ENCODE measurements at places on chromosomes 6 and 20.

DNA sequence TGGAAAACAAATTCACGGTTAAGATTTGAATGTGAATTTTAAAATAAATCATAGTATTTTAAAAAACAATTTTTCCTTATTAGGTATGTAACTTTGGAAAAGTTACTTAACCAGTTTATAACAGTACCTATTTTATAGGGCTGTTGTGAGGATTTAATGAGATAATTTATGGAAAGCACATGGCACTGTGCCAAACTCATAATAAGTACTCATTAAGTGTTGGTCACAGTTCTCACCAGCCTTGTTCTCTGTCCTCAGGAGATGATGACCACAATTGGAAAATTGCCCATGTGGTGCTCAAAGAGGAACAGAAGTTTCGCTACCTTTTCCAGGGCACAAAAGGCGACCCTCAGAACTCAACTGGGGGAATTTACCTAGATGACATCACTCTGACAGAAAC lies 39.6 kb downstream of the MEP1A start:
- no peak for DNase-seq

DNA sequence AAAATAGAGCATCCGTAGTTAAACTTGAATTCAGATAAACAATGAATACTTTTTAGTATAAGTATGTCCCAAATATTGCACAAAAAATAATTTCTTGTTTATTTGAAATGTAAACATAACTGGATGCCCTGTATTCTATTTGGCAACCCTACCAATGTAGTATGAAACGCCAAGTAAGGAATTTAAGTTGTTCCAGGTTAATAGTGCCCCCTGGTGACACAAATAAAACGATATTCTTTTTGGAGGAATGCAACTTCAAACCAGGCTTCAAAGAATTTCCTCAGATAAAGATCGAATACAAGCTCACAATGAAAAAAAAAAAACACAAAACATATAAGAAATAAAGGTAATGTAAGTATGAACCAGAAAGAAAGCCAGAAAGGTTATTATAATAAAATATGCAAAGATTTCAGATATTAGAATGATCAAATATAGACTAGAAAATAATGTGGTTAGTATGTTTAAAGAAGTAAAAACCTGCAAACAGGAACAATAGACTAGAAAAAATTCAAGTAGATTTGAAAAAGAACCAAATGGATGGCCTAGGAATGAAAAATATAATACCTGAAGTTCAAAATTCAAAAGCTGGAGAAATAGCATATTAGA lies 18.4 kb upstream of the AKAP7 start:
- DNase-seq: no peak

GRCh38 chr6:24720131-24720603 lies 1.2 kb upstream of the C6orf62 start:
- DNase-seq: no peak

DNA sequence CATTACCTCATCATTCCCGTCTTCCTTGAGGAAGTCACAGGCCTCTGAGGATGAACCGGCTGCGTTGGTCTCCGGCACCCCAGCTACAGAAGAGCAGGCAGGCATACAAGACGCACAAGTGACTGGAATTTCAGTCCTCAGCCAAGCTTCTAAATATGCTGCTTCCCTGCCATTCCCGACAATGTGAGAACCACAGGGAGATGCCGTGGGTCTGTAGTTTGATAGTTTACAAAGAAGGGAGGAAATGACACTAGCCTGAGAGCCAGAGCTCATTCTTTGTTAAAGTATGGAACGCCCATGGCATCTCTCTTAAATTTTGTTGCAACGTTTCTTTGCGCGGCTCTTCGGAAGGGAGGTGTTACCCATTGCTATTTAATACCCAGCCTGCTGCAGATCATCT lies 25.7 kb downstream of the HEBP2 start:
- DNase-seq: no peak

- DNase-seq: no peak
Measured at GRCh38 chr20:43820731-43821330, 93.8 kb upstream of the TOX2 start.

DNA sequence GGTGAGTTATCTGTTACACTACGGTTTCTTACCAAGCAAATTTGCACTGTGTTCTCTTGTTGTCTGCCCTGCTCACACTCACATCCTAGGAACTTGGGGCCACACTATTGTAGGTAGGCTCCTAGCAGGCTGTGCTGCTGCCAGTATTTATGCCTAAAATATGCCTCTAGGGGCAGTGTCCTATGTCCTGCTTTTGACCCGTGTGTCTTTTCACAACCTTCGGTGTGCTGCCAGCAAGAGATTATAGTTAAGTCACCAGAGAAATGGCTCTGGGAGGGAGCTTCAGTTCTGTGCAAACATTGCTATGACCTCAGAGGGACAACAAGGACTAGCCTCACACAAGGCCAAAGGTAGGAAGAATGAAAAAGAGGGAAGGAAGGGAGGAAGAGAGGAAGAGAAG lies 8.9 kb upstream of the TAAR5 start:
- no peak for DNase-seq

Data from amygdala (tissue), 56 donors.